ENCODE measurements at places on chromosomes 1 and 21. TPM values are rescaled to one million over a fixed set of nuclear protein-coding genes. Genes with fewer than 3 reads are reported as not detected.

GPR157 gene
- total RNA-seq, result 9.4 TPM

RGSL1 gene
- total RNA-seq, result not detected

RIMS3 gene
- 13.0 TPM for total RNA-seq

CDC7 gene
- total RNA-seq, result 16.6 TPM

TCHH gene
- not detected for total RNA-seq

URB2 gene
- total RNA-seq, result 13.1 TPM

KCNK1 gene
- 14.6 TPM for total RNA-seq

SLAMF9 gene
- total RNA-seq, result not detected

PYHIN1 gene
- total RNA-seq, result not detected

PKP1 gene
- 0.58 TPM for total RNA-seq

FGR gene
- total RNA-seq, result 0.53 TPM

ADAMTS5 gene
- total RNA-seq, result 4.4 TPM

DNA sequence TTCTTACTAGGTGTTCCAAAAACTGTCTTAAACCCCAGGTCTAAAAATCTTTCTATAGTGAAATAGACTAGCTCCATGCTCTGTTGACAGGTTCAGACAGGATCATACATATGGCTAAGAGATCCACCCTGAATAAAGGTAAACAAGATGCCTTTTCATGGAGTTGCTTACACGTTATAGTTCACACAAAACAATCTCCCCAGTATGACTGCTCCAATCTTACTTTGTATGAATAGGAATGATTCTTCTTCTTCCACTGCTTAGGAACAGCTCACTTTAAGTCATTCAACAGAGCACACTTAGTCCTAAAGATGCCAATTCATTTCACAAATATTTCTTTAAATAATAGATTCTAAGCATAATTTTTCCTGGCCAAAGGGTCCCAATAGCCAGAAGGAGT, 16.0 kb downstream of the ELK4 start:
- DNase-seq, result no peak

DNA sequence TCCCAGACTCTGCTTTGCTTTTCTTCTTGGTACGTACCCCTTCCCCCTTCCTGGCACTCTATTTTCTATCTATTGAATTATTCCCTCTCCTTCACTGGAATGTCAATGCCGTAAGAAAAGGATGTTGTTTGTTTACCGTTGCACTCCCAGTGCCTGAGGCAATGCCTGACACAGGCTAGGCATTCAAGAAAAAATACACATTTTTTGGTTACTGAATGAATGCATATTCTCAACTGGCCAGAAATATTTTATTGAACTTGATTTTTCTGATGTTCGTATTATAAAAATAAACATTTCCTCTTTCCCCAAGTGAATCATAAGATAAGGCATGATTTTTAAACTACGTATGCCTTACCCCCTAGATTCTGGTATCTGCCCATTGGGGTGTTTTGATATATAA, 41.2 kb downstream of the GNG12 start:
- no peak for DNase-seq

DNA sequence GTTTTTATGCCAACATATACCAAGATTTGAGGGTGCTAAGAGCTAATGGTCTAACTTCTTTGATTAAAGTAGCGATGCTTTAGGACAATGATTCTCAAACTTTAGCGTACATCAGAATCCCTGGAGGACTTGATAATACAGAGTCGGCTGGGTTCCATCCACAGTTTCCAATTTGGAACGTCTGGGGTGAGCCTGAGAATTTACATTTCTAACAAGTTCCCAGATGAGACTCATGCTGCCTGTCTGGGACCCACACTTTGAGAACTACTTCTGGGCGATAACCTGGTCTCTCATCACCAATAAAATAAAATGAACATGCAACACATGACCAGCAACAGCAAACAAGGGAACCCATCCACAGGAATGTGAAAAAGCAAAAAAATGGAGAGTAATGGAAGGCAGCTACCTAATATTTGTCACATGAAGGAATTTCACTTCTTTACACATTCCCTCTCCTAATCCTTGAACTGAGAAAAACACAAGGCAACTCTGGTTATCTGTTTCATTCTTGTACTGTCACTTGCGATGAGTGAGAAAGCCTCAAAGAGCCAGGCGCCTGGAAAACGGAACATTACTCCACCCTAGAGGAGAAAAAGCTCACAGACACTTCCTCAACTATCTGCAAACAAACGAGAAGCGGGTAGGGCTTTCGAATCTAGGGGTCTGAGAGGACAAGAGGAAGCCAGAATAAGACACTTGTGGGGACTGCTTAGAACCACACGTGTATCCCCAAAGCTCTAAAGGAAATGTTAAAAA, 14.0 kb downstream of the HSF2BP start:
- no peak for DNase-seq

GRCh38 chr1:47189844-47190508, at the start of gene PDZK1IP1:
TSS of gene PDZK1IP1 (minus strand) at chr1:47190036. CDS start at chr1:47189932, 104 bp downstream.
- peak; percentile 39 for DNase-seq

GRCh38 chr1:38026592-38027200, 14.2 kb downstream of the UTP11 start:
- peak; percentile 72 for DNase-seq

GRCh38 chr21:23936224-23936623, 1671.1 kb downstream of the MRPL39 start:
- no peak for DNase-seq

- no peak for DNase-seq
These were observed 50.5 kb upstream of the PRRC2C start for GRCh38 chr1:171434717-171435346.

GRCh38 chr1:33391343-33392078, 39.4 kb downstream of the PHC2 start:
- no peak for DNase-seq

DNA sequence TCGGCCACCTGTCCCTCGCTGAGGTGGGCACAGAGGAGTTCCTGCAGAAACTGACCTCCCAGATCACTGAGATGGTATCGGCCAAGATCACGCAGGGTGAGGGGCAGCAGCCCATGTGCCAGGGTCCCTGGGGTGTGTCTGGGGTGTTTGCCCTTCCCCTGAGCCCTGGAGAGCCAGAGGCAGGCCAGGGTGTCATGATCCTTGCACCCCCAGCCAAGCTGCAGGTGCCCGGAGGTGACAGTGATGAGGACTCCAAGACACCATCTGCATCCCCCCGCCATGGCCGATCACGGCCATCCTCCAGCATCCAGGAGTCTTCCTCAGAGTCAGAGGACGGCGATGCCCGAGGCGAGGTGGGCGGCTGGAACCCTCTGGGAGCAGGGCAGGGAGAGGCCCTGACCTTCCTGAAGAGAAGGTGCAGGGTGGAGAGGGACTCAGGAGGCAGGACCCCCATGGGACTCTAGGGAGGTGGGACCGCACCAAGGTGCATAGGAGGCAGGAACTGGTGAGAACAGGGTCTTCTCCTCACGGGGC, 69.5 kb downstream of the TRIM11 start:
- DNase-seq, result no peak

DNA sequence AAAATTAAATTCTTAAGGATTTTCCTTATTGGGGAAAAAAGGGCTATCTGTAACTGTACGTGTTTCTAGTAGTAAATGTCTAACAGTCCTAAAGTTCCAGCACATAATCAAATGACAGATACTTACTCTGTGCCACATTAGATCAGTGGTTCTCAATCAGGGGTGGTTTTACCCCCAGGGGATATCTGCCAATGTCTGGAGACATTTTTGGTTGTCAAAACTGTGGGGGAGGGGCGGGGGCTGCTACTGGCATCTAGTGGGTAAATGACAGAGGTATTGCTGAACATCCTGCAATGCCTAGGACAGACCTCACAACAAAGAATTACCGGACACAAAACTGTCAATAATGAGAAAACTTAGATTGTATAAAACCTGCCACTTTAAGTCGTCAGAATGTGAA, 33.4 kb upstream of the PTPRC start:
- no peak for DNase-seq

GRCh38 chr1:191831572-191831971, 326.7 kb upstream of the RGS18 start:
- no peak for DNase-seq

- no peak for DNase-seq
These were observed 4.4 kb downstream of the GJC2 start for GRCh38 chr1:228154021-228154669.

DNA sequence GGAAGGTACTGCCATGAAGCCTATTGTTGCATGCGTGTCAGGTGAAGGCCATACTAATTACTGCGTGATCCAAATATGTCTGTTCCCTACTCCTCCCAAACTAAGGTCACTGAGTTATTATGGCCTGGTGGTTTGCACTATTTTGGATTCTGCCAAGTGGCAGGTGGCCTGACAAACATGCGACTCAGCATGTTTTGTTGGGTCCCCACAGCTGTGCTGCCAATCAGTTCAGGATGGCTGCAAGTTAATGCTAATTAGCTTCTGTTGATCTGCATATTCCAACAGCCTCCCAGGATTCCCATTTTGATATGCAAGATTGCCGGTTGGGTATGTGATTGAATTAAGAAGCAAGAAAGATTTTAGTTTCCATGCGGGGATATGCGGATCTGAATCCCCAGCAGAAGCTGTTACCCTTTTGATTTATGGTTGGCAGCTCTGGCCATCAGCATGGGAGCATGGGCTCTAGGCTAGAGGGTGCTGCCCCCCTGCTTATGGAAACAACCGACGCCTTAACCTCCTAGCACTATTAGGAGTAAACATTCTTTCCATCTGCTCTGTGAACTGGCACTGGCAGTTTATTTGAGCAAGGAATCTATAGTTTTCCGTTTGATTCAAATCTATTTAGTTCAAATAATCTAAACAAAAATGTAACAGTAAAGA, 429.8 kb upstream of the C1orf87 start:
- DNase-seq, result no peak

GRCh38 chr21:27026501-27026900, 59.6 kb upstream of the ADAMTS5 start:
- no peak for DNase-seq

- no peak for DNase-seq
These were observed 33.3 kb downstream of the ADCY10 start for GRCh38 chr1:167880580-167881021.

DNA sequence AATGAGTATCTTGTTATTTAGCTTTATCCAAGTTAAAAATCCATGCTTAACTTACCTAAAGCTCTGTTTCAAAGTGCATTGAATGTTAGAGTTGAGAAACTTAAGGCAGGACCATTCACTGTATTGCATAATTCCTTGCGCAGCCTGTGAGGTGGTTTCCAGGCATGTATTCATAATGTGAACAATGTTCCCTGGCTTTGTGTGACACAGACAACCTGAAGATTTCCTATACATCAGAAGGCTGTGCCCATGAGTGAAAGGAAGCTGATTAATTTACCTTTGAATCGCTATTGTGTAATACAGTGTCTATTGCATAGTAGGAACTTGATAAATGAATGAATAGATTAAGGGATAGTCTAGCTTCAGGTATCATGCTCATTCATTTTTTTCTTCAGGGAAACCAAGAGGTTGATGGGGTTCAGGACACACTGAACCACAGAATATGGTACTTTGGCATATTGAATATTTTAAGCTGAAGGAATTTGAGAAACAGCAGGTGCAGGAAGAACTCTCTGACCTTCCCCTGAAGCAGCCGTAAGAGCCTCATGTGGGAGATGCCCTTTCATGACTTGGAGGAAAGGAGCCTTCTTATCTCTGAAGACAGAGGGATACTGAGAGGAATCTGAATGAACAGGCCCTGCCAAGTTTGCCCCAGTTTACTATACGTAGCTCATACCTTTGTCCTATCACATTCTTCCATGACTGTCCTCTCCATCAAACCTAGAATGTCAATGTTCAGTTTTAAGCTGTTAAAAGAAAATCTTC, 88.6 kb upstream of the GNG12 start:
- no peak for DNase-seq

- DNase-seq, result no peak
These were observed 1.2 kb downstream of the SCAF4 start for GRCh38 chr21:31730712-31731055.

GRCh38 chr21:40355076-40355475, 487.8 kb downstream of the PCP4 start:
- DNase-seq, result no peak

- DNase-seq, result no peak
These were observed 1.1 kb downstream of the ERO1B start for GRCh38 chr1:236280438-236281197.

GRCh38 chr1:223153177-223154119, 10.4 kb upstream of the TLR5 start:
- DNase-seq, result no peak

DNA sequence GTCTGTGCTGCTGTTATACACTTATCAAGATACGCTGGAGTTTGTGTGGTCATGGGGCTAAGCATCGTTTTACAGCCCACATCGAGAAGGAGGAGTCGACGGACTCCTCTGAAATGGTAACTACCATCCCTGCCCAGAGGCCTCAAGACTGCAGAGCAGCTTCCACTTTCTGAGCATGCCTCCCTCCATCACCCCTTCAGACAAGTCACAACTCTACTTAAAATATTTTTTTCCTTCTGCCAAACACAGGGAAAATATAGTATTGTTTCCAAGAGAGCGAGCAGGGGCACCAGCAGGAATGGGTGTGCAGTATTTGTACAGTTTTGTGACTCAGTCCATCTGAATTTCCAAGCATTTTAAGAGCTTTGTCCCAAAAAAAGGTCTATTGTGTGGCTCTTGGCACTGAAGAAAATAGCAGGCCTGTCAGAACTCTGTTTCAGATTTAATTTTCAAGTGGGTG, 14.1 kb downstream of the EVA1C start:
- no peak for DNase-seq

GRCh38 chr1:227890451-227891222, 57.1 kb downstream of the WNT9A start:
- DNase-seq, result no peak

GRCh38 chr1:44784094-44785028, 3.6 kb downstream of the BEST4 start:
- no peak for DNase-seq

GRCh38 chr1:180616439-180616838, 15.4 kb upstream of the XPR1 start:
- no peak for DNase-seq

DNA sequence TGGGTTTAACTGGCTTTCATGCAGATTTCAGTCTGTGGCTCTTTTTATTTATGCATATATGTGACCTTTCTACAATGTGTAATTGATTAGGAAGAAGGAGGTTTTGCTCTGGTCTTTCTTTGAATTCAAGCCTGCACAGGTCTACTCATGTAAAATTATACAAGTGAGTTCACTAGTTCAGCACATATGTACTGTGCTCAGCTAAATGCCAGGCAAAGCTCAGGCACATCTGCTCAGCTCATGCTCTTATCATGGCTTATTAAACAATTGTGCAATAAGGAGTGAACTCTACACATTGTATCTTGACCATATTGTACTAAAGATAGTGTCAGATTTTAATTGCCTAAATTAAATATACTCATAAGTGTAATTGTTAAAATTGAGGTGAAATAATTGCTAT, 378.4 kb downstream of the ADGRL2 start:
- no peak for DNase-seq

DNA sequence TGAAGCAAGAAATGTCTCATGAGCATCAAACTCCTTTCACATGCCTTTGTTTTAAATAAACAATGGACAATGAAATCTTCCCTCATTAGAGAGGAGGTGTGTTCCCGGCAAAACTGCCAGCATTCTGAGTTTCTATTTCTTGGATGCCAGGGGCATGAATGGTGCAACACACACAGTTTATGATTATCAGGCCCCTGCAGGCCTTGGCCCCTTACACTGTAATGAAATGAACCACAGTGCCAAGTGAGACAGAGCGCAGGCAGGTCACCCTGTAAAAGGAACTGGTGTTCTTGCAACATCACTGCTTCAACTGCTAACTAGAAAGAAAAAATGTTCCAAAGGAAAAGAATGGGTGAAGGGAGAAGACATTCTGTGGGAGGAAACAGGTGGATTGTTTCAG, 3.8 kb upstream of the PIGC start:
- no peak for DNase-seq

- no peak for DNase-seq
These were observed 106.3 kb downstream of the CD247 start for GRCh38 chr1:167412072-167412471.
